ENCODE measurements at places on chromosomes 1 and 21.

DNA sequence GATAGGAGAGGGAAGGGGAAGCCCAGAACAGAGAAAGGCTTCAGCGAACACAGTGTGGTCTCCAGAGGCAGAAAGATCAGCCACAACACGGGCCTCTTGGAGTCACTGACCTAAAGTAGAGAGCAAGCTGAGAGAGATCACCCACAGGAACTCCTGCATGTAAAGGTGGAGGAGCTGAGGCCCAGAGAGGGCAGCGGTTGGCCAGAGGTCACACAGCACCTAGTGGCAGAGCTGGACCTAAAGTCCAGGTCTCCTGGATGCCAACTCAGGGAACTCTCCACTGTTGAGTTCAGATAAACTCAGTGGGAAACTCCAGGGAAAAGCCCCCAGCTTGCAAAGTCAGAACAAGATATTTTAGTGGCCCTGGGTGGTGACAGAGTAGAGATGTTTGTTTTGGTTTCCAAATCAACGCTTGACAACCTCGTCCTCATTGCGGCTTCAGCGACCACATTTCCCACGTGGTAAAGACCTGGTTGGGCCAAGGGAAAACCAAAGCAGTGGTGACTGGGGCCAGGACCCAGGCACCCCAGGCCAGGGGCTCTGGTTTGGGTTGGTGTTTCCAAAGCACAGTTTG lies 4.6 kb downstream of the IFFO2 start:
- peak; percentile 53 for DNase-seq

DNA sequence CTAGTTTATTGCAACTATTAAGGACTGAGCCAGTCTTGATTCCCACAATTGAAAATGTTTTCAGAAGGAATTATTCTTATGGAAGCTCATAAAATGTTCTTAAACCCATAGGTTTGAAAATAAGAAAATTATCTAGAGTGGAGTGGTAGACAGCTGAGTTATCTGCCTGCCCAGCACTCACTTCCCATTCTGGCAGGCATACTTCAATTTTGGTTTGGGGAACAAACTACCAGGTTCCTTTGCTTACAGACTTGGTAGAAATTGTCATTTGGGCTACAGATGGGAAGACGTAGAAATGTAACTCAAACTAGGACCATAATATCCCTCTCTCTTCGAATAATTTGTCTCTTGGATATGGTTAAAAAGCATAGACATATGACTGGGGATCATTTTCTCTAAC lies 18.4 kb downstream of the JUN start:
- no peak for DNase-seq

DNA sequence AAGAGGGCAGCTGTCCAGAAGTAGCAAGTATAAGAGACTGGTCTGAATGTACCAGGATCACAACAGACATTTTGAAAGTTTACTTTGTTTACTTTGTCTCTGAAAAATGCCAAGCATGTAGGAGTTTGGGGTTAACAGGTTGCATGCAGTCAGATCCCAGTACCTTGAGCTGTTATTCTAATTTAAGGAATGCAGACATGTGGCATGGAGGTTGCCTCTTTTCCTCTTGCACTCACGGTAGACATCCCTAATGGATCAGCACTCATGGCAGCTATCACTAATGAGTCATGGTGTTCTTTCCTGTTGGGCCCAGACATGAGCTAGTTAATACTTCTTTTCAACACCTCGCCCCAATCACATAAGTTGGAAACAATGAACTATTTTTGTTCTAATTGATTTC lies 67.3 kb downstream of the GADD45A start:
- no peak for DNase-seq

DNA sequence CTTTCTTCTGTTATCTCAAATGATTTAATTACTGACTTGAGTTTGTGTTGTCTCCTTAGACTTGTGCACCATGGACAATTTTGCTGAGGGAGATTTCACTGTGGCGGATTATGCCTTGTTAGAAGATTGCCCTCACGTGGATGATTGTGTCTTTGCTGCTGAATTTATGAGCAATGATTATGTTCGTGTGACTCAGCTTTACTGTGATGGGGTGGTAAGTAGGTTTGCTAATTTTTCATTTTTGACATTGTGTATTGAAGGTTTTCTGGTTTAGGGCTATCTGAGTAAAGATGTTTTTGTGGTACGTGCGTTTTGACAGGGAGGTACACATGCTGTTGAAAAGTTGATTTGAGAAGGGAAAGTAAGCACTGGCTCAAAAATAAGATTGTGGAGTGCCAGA lies 14.1 kb downstream of the TTC3 start:
- DNase-seq, result no peak

DNA sequence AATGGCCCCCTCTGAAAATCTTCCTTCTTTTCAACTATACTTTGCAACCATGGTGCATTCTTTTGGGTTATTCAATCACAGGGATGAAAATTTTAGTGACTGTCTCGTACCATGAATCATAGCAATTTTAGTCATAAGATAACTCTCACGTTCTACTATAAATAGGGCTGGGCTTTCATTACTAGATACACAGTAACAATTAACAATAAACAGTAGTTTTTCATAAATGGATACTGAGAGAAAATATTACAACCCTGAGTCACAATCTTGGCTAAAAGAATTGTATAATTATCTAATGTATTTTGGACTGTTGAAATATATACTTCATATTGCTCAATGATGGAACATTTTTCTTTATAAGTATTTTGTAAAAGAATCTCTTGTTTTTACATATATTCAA lies 96.1 kb downstream of the TEX35 start:
- DNase-seq, result no peak

GRCh38 chr1:169495046-169495775 lies 9.5 kb upstream of the SLC19A2 start:
- DNase-seq, result no peak

DNA sequence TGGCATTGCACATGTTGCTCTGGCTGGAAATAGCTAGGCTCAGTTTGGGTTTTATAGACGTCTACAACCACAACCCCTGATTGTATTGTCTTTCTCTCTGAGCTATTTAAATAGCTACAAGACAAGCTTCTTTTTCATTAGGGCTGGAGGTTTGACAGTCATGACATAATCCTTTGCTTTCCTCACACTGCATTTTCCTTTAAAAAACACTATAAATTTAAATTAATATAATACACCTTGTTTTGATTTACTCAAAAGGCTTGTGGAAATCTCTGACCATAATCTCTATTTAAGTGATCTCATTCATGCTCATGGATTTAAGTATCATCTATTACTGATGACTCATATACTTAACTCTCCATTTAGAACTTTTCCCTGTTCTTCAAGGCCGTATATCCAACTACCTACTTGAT lies 50.4 kb upstream of the PTGFR start:
- no peak for DNase-seq

GRCh38 chr21:28089599-28090441 lies 902.9 kb downstream of the LTN1 start:
- DNase-seq, result no peak

- DNase-seq, result no peak
These were observed 4.1 kb upstream of the TRAF3IP3 start for GRCh38 chr1:209751627-209752231.

DNA sequence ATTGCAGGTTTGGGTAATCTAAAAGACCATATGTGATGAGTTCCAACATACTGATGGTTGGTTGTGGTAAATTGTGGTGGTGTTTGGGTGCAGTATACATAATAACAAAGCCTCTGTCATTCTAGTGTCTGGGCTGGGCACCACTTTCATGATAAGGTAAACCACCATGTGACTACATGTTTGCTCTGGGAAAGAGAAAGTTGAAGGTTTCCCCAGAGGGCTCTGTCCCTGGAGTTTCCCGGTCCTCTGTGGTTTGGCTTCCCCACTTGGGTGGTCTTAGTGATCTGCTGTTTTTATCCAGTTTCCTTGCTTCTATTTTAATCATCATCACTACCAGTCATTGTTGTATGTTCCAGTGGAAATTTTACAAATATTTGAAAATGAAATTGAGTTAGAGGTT lies 55.9 kb upstream of the TSPAN2 start:
- DNase-seq, result no peak

GRCh38 chr1:207862241-207862787 lies 48.6 kb downstream of the CD34 start:
- DNase-seq, result no peak

DNA sequence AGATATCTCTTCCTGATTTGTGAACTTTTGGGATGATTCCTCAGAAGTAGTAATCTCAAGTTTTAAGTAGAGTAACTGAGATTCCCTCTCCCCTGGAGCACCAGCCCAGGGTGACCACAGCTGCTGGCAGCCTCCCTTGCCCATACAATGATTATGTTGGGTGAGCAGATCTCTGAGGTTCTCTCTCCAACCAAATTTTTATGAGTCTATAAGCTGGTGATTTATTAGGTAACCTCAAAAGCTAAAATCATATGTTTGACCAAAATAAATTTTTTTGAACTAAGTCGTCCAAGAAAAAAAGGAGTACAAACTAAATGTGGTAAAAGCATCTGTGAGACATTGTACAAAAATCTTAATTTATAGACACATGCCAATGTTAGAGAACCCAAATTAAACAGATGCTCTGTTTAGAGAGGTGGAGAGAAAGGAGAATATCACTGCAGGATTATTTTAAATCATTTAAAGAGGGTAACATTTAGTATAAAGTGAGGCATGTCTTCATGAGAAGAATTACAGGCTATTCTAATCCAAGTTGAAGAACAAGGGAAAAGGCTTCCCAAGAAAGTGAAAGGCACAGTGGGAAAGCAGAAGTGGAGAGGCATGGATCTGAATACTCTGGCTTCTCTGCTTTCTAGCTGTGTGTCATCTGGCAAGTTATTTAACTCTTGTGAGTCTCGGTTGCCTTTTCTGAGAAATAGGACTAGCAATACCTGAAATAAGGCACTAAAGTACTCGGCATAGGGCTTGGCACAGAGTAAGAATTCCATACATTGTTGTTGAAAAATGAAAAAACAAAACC lies 2.5 kb downstream of the AKNAD1 start:
- no peak for DNase-seq

GRCh38 chr1:209723756-209724693 lies 19.4 kb downstream of the HSD11B1 start:
- no peak for DNase-seq

DNA sequence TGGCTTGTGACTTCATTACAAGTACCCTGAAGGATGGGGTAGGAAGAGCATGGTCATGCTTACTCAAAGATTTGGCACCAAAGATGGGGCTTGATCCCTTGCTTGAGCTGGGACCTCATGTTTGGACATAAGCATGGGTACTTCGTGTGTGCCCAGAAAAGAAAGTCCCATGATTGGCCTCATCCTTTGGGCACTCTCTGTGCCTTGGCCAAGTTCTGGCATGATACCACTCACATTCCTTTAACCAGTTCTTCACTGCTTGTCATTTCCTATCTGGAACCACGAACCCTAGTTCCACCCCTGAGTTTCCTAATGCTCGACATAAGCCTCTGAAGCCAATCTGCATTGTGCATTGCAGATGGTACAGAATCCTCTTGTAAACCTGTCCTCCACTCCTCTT lies 107.0 kb downstream of the NAV1 start:
- no peak for DNase-seq

DNA sequence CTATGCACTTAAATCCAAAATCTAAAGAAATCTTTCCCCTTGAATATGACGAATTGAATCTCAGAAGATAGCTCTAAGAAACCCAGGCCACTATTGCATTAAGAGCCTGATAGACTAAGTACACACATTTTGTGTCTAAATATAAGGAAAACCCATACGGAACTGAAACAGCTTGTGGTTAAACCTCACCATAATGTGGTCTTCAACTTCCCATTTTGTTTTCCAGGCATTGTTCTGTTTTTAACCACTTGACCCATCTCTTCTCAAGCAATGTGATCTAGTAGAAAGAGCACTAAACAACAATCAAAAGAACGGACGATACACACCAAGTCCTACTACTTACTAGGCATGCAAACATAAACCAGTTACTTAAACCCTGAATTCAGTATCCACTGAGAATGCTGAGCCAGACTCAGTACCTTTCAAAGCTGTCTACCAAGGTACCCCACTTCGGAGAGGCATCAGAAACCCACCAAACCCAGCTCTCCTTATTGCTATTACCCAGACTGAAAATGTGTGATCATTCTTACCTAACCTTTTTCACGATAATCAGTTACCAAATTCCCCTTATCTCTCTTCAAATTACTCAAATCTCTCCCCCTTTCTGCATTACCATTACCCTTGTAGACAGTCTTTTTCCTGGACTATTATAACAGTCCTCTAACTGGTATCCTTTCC lies 12.8 kb downstream of the OTUD7B start:
- no peak for DNase-seq

DNA sequence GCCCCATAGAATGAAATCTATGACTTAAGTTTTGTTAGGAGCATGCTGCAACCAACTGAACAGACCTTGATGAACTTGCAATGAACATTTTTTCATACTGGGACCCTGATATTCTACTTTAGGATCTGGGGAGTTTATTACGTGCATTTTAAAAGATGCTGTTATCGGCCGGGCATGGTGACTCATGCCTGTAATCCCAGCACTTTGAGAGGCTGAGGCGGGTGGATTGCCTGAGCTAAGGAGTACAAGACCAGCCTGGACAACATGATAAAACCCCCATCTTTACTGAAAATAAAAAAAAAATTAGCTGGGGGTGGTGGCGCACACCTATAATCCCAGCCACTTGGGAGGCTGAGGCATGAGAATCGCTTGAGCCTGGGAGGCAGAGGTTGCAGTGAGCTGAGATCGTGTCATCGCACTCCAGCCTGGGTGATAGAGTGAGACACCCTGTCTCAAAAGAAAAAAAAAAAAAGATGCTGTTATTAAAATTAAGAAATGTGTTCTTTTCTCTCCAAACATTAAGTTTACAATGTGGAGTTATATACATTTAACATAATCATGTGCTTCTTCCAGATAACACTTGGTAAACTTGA lies 7.1 kb downstream of the MPZL1 start:
- no peak for DNase-seq

GRCh38 chr1:21896652-21897532 lies 40.2 kb downstream of the HSPG2 start:
- no peak for DNase-seq

DNA sequence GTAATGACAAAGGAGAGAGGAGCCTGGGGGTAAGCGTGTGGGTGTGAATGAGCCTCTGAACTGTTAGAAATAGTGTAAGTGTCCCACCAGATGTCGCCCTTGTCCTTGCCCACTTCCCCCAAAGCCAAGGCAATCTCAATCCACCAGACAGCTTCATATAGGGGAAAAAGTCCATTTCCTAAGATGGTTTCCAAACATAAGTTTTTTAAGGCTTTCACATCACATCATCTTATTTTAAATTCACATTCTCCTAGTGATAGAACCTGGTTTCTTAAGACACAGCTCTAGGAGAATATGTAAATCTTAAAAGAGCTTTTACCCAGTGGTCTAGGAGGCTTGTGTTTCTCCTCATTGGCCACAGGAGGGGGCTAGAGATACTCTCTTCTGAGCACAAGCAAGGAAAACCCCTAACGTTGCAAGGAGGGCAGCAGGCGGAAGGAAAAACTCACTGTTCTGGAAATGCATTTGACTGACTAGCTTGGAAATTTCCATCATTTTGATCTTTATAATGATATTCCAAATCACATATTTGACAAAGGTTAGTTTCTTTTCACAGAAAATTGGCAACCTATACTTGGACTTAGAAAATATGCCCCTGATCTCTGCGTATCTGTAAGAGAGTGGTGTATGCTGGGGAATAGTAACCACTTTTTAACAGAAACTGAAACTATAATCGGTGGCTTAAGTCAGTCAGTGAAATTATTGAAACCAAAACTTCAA lies 51.9 kb upstream of the LPAR3 start:
- DNase-seq, result peak; percentile 50

GRCh38 chr1:77906019-77906545 lies 17.7 kb downstream of the NEXN start:
- DNase-seq, result no peak
